Stimulated activated CD4-positive, alpha-beta T cell treated with anti-CD3 and anti-CD28 coated beads, Interleukin-15, amount 100 ng/mL, for 1 hour (primary cell): ENCODE measurements at places on chromosomes 16 and 17.

- no peak for DNase-seq
Observed at GRCh38 chr16:78778101-78779004, 678.9 kb downstream of the WWOX start.

DNA sequence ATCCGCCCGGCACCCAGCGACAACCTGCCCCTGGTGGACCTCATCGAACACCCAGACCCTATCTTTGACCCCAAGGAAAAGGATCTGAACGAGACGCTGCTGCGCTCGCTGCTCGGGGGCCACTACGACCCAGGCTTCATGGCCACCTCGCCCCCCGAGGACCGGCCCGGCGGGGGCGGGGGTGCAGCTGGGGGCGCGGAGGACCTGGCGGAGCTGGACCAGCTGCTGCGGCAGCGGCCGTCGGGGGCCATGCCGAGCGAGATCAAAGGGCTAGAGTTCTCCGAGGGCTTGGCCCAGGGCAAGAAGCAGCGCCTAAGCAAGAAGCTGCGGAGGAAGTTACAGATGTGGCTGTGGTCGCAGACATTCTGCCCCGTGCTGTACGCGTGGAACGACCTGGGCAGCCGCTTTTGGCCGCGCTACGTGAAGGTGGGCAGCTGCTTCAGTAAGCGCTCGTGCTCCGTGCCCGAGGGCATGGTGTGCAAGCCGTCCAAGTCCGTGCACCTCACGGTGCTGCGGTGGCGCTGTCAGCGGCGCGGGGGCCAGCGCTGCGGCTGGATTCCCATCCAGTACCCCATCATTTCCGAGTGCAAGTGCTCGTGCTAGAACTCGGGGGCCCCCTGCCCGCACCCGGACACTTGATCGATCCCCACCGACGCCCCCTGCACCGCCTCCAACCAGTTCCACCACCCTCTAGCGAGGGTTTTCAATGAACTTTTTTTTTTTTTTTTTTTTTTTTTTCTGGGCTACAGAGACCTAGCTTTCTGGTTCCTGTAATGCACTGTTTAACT is 1.0 kb downstream of the NOG start:
- DNase-seq: no peak

DNA sequence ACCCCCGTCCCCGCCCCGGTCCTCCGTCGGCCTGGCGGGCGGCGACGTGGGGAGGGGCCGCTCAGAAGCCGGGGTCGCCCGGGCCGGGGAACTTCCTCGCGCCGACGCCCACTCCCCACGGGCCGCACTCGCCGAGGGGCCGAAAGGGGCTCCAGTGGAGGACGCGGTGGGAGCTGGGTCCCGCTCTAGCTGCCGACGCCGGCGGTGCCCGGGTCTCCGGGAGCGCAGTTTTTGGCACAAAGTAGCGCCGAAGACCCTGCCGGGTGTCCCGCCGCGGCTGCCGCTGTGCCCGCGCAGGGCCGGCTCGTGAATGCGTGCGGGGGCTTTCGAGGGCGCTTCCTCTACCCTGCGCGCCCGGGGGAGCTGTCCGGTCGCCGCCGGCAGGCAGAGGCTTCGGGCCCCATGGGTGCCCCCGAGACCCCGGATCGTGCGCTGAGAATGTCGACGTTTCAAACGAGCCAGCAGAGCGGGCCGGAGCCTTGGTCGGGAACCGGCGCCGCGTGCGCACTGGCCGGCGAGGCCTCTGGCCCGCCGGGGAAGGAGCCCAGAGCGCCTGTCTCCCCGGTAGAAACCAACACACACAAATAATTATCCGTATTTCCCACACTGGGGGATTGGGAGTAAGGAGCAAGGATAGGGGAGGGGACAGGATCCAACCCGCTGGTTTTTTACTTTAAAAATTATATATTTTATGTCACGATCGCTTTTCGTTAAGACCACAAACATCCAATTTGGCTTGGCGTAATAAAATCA is 46.6 kb upstream of the SLC38A10 start:
- DNase-seq: no peak

DNA sequence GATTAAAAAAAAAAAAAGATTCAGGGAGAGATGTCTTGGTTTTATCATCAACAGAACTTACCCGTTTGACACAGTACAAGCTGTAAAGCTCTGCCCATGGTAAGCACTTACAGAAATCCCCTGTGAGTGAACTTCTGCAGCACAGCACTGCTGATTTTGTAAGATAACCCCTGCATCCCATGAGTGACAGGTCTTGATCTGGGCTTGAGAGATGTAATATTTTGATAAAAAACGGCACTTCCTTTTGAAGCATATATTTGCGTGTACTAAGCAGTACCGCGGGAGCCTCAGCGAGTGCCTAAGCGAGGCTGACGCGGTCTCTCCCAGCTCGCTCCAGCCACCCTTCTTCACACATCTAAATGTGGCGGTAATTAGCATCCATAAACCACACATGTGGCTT is 50.5 kb downstream of the IKZF3 start:
- DNase-seq: peak; percentile 24

DNA sequence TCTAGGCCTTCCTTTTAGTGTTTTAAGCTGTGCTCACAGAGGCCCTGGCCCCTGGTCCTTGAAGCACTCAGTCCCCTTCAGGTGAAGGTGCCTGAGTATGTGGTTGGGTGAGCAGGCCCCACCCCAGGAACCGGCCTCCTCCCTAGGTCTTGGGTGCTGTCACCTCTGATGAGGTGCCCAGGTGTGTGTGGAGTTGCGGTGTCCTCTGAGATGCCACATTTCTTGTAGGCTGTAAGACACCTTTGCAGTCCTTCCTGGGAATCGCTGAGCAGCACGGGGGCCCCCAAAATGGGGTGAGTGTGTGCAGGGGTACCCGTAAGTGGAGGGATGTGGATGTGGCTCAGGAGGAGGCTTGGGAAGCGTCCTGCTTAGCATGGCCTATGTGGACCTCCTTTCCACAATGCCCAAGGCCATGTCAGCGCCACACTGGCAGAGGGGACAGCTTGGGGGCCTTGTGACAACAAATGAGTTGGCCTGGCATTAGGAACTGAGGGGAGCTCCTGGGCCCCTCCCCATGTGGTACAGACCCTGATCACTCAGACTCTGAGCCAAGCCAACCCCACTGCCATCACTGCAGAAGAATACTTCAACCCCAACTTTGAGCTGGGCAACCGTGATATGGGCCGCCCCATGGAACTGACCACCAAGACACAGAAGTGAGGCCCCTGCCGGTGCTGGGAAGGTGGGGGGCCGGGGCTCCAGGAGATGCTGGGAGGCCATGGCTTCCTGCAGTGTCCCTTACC is 11.2 kb downstream of the CORO6 start:
- DNase-seq: no peak

GRCh38 chr17:48993305-48993704 is 3.9 kb upstream of the IGF2BP1 start:
- no peak for DNase-seq

DNA sequence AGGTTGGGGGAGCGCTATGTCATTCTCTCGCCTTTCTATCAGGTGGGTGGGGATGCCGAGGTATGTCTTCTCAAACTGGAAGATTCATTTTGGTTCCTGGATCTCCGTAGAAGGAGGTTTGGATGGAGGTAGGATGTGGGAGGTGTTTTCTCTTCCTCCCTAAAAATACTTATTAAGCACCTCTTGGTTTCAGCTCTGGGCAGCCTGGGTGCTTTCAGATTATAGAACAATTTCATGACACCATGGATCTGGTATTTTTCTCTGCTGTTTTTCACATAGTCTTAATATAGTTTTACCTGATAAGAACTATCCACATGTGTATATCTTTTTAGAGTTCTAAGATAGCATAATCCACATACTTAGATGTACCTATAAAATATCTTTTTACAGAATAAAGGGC is 92.9 kb downstream of the YPEL2 start:
- no peak for DNase-seq

GRCh38 chr17:82239926-82240505 is 11.2 kb downstream of the SLC16A3 start:
- DNase-seq: no peak

GRCh38 chr17:53912117-53912516 is 89.4 kb downstream of the KIF2B start:
- DNase-seq: no peak

GRCh38 chr16:21663889-21664647 is at the start of gene OTOA:
Gene OTOA, plus strand, starts transcription at chr16:21663968. Its CDS starts 14,547 bp downstream, at chr16:21678515.
- DNase-seq: peak; percentile 16

DNA sequence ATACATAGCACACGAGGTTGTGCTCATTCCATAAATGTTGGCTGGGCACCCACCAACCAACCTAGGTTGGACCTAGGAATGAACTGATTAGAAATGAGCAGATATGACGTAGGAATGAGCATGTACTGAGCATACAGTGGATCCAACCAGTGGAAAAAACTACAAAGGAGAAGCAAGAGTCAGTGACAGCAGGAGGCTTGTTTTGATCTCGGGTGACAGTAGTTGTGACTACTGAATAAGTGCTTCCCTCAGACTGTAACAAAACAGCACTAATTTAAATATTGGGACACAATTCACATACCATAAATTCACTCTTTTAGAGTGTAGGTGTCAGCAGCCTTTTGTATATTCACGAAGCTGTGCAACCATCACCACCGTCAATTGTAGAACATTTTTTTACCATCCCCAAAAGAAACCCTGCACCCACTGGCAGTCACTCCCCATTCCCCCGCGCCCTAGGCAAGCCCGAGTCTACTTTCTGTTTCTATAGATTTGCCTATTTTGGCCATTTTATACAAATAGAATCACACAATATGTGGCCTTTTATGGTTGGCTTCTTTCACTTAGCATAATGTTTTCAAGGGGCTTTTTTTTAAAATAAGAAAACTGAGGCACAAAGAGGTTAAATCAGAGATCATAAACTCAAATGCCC is 7.0 kb downstream of the VAC14 start:
- no peak for DNase-seq

DNA sequence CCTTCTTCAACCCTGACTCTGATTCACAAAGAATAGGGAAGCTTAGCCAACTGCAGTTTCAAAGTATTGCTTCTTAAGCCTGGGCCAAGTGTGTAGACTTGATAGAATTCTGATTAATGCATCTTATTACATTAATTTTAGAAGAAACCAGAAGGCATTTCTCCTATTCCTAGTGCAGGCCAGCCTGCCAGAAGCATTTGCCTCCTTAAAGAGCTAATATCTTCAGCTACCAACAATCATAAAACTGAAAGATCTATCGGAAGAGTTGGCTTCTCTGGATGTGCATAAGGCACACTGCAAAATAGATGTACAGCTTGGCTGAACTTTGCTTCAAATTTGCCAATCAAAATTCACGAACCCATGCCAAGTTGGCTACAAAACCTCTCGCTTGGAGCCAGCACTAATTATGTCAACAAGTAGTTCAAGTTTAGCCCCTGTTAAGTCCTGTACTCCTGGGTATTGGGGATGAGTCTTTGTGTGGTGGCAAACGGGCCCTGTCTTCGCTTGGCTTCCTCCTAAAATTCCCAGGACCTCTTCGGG is 717.8 kb downstream of the WWOX start:
- no peak for DNase-seq

DNA sequence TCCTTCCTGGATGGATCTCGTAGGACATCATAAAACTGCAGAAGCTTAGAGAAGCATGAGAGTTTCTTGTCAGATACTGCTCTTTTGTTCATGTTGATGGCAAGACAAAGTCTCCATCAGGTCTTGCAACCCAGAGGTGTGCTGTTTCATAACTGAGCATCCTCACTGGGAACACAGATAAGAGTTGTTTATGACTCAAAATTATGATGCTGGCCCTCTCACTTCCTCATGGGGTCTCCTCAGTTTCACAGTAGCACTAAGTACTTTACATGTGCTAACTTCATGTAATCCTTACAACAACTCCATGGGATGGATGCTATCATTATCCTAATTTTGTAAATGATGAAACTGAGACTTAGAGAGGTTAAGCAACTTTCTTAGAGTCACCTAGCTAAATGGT is 14.4 kb downstream of the SCPEP1 start:
- DNase-seq: no peak

GRCh38 chr17:68759002-68759342 is 157.8 kb upstream of the FAM20A start:
- no peak for DNase-seq

- DNase-seq: no peak
Observed at GRCh38 chr16:69345923-69346322, 5.7 kb downstream of the TMED6 start.

DNA sequence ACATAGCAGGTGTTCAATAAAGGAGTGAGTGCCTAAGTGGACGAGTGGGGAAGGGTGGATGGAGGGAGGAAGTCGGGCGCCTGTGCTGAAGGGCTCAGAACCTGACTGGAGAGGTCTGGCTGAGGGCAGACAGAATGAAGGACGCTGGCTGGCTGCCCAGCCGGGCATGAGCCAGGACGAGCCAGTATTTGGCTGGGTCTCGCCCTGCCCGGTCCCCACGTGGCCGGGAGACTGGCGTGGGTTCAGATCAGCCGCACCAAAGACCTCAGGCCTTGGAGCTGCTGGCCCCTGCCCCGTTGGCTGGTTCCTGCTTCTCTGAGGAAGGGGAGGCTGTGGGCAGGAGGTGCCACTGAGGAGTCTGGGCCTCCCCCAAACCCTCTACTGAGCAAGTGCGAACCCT is 79.8 kb downstream of the ENGASE start:
- no peak for DNase-seq

DNA sequence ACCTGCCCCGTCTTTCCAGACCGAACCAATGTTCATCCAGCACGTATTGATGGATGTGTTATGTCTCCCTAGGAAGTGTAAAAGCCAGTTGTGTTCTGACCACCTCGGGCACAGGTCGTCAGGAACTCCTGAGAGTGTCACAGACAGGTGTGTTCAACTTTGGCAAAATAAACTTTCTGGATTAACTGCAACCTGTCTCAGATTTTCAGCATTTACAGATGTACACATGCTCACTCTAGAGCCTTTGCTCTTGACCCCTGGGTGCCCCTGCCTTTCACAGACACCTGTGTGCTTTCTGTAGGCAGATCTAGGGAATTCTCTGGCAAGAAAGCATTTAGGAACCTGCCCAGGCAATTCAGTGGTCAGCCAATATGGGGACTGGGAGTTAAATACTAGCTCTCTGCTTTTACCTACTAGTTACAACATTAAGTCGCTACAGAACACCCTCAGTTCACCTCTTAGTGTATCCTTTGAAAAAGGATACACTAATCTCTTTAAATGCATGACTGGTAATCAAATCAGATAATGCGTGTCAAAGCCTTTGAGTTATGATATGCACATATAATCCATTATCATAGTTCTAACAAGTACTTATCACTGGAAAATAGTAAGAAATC is 188.9 kb downstream of the CPPED1 start:
- DNase-seq: no peak

GRCh38 chr16:67881621-67882161 is 3.0 kb upstream of the NRN1L start:
- DNase-seq: no peak

DNA sequence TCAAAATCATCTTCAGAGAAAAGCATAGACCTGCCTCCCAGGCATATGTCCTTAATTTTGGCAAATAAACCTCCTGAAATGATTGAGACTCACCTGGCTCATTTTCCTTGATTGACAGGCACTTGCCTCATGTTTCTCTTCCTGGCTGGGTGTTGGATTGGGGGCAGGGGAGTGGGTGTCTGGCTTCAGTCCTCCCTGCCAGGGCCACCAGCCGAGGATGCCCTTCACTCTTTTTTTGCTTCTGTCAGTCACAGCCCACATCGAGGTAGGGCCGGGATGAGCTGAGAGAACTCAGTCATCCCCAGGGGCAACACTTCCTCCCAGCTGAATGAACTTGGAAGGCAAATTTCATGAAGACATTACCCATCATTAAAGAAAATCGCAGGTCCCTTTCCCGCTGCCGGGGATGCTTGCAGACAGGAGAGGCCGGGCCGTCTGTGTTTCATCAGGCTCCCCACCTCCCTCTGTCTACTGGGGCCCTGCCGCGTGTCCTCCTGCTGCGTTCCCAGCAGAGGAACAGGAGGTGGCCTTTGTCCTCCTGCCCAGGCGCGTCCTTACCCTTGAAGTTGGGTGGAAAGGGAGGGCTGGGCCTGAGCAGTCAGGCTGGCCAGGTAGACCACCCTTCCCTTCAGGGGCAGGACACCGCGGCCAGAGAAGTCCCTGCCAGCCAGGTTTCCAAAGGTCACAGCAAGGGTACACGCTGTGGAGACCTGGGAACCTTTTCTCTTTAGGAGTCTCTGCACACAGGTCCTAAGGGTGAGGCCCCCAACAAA is 11.2 kb upstream of the DNAH17 start:
- DNase-seq: no peak
